DMS79 treated with DMSO at 0.1 percent for 48 hours (cell line): ENCODE measurements at places on chromosomes 3 and 15.

- peak; percentile 79 for DNase-seq
Measured at GRCh38 chr3:183812761-183813445, 12.5 kb downstream of the MAP6D1 start.

- DNase-seq: peak; percentile 9
Measured at GRCh38 chr15:87874896-87875711, 381.4 kb downstream of the NTRK3 start.

GRCh38 chr3:50323092-50323600 is 601 bp upstream of the HYAL2 start:
- DNase-seq: no peak

DNA sequence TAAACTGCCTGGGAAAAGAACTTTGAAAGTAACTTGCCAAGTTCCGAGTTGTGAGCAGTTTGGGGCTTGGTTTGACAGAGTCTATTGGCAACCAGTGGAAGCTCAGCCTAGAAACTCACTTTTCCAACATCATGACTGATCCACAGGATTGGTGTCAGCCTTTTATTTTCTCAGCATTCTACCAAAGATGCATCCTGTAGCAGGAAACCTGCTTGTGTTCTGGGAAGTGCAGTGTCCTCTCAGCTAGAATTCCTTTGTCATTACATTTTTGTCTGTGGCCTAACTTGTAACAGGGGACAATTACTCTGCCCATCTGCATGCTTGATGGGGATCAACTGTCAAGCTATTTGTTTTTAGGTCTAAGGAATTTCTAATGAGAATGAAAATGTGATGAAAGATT is 116.7 kb upstream of the LMOD3 start:
- no peak for DNase-seq

GRCh38 chr3:124653797-124654469 is 76.3 kb upstream of the UMPS start:
- DNase-seq: no peak

DNA sequence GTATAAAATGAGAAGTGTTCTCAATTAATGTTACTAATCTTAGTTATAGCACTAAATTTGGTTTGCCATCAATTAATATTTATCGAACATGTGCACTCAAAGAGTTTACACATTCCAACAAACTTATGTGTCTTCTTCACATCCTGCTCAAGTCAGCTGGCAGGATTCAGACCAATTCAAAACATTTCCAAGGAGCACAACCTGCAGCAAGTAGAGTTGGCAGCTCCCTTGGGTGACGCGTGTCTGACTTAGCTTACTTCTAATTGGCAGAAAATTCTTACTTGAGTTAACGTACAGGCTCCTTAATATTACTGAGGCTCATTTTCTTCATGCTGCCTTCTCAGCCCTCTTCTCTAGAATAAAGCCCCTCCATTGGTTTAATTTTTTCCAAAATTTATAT is 110.4 kb upstream of the PFN2 start:
- no peak for DNase-seq

DNA sequence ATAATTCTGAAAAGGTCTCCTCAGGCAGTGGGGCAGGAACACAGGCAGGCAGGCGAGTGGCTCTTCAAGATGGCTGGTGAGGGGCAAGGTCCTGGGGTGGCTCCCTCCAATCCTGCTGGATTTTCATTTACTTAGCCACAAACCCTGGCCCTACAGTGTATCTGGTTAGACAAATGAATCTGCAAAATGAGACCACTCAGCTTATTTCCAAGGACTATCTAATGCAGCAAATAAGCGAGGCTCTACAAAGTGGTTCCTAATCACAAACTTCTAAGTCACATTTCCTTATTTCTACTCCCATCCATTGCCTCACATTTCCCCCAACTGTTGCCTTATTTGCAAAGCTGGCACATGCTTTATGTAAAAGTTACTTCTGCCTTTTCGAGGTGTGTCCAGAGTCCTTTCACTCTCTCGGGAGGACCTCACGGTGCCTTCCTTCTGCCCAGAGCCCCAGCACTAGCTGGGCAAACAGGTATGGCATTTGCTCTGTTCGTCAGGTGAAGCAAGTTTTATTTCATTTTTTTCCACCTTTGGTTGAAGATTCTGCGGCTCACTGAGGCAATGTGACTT is 40.5 kb downstream of the CCDC12 start:
- DNase-seq: no peak

DNA sequence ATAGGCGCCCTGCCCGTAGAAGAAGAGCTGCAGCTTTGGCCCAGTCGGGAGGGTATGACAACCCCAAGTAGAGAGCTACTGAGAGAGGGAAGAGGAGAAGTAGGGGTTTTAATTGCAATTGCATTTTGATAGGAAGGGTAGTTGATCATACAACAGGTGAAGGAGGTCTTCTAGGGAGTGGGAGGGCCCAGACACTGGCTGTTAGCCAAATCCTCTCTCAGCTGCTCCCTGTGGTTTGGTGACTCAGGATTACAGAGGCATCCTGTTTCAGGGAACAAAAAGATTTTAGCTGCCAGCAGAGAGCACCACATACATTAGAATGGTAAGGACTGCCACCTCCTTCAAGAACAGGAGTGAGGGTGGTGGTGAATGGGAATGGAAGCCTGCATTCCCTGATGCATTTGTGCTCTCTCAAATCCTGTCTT is 408.9 kb upstream of the THBS1 start:
- peak; percentile 60 for DNase-seq

DNA sequence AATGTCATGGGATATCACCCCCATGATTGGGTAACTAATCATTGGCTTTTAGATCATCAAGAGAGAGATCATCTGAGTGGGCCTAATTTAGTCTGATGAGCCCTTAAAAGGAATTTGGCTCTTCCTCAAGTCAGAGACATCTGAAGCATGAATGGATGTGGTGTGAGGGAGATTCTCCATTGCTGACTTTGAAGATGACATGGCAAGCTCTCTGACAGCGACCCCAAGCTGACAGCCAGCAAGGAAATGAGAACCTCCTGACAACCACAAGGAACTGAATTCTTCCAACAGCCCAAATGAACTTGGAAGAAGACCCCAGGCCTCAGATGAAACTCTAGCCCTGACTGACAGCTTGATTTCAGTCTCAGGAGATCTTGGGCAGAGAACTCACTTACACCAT is 108.4 kb upstream of the SPATA12 start:
- DNase-seq: no peak

DNA sequence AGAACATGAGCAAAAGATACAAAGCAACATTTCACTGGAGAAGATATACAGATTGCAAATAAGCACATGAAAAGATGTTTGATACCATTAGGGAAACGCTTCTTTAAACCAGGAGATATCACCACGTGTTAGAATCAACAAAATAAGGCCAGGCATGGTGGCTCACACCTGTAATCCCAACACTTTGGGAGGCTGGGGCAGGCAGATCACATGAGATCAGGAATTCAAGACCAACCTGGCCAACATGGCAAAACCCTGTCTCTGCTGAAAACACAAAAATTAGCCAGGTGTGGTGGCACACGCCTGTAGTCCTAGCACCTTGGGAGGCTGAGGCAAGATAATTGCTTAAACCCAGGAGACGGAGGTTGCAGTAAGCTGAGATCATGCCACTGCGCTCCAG is 20.5 kb upstream of the MUC20 start:
- no peak for DNase-seq

DNA sequence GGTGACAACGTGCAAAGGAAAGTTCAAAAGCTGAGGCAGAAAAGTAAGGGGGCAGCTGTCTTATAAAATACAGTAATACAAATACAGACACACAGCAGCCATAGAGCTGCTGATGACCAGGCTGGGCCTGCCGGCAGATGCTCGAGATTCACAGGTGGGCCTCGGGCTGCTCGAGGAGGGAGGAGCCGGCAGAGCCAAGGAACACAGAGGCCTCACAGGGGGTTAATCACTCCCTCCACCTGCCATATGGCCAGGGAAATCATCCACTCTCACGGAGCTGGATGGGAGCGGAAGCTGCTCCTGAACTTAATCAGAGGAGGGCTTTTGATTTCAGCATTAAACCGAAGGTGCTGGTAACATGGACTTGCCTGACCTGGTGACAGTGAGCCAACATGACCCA is 29.6 kb upstream of the MGLL start:
- peak; percentile 32 for DNase-seq

DNA sequence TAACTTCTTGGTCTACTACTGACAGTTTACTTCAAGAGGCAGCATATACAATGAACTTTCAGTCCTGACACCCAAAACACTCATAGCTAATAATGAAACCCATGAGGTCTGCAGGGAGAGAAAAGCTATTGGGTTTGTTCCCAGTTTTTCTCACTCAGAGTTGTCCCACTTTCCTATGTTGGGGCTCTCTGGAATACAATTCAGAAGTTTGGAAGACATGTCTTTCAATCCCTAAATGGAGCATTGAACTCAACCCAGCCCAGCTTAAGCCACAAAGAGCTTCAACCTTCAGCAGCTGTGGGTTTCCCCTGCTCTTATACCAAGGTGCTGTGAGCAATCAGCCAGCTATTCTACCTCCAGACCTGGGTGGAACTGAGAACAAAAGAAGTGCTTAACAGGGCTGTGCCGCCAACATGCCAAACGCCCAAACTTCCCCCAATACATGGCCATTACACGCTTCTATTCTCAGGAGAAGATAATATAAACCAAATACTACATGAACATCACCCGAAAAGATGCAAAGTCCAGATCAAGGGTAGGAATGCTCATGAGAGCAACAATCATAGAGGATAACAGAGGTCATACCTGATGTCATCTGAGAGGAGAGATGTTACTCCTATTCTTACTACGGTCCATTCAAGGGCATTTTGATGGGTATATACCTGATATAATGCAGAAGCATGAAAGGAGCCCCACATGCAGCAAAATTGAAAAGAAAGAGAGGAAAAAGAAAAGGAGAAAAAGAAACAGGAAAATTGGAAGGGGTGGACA is 131.2 kb upstream of the TGFBR2 start:
- DNase-seq: no peak

- no peak for DNase-seq
Measured at GRCh38 chr3:195352895-195353488, 82.0 kb upstream of the XXYLT1 start.

DNA sequence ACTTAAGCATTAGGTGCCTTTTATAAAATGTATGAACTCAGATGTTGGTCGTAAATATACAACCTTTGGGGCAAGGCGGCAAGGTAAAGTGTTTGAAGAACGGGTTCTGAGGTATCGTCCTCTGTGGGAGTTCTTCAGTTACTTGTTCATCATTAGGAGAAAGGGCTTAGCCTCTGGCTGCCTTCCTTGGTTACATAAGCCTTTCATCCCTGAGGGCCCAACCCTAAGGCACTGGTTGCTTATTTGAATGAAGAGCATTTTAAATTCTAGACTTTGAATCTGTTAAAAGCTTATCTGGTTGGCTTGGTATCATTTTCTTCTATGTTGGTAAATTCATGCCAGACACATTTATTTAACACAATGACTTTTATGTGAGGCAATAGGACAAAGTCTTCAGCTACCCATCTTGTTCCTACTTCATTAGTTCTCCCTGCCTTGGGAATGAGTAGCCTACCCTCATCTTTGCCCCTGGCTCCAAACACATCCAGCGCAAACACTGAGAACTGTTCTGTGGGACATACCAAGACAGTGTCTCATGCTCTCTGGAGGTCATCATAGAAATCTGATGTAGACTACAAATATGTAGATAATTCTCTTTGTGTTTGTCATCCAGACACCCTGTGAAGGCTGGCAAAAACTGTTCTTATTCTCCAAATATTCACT is 12.4 kb upstream of the CCDC80 start:
- DNase-seq: no peak

GRCh38 chr3:172616031-172616461 is 92.8 kb upstream of the TNFSF10 start:
- DNase-seq: no peak

DNA sequence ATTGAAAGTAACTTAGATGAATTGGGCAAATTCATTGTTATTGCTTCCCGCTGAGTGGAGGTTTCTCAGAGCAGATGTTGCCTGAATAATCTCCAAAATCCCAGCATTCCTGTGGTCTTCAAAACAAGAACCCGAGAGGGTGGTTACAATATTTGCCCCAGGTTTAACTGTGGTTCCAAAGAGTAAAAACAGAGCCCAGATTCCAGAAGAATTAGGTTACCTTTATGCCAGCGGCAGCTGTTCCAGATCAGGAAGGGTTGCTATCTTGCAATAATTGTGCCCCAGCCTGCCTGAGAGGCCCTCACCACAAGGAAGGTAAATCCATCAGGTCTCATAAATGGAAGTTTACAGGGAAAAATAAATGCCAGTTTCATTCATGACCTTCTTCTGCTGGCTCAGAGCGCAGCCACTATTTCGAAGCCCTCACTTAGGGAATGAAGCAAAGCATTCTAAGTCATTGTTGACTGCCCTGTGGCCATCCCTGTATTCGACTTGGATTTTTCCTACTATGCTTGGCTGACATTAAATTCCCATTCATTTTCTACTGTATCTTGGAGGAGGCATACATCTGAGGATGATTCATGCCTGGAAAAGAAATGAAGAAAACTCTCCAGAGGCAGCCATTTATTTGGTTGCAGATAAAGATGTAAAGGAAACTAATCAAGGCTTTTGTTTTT is 54.6 kb downstream of the SSUH2 start:
- no peak for DNase-seq

GRCh38 chr15:88120026-88120425 is 136.5 kb downstream of the NTRK3 start:
- DNase-seq: peak; percentile 66

- no peak for DNase-seq
Measured at GRCh38 chr3:4358273-4358672, 55.1 kb downstream of the SETMAR start.

- no peak for DNase-seq
Measured at GRCh38 chr3:155076888-155077287, 3.2 kb upstream of the MME start.

GRCh38 chr3:10437995-10438901 is 67.1 kb downstream of the ATP2B2 start:
- no peak for DNase-seq

DNA sequence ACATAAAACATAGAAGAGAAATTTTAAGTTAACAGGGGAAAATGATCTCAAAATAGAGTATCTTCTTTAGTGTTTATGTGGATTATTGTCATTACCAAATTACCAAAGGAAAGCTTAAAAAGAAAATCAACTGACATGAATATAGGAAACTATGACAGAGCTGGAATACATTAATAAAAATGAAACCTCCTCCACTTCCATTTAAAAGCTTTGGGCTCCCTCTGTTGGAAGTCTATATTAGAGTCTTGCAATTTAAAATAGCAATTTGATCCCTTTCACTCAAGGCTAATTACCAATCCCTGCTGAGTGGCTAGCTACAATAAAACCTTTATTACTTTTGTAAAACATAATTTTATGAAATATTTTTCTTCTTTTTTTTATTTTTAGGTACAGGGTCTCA is 61.4 kb upstream of the IMPG2 start:
- peak; percentile 26 for DNase-seq

GRCh38 chr3:72520690-72521308 is 327.4 kb downstream of the SHQ1 start:
- DNase-seq: no peak
